ENCODE measurements at places on chromosomes 11 and 22. TPM values are rescaled to one million over a fixed set of nuclear protein-coding genes. Genes with fewer than 3 reads are reported as not detected.

The MS4A2 gene
- not detected for total RNA-seq

DNA sequence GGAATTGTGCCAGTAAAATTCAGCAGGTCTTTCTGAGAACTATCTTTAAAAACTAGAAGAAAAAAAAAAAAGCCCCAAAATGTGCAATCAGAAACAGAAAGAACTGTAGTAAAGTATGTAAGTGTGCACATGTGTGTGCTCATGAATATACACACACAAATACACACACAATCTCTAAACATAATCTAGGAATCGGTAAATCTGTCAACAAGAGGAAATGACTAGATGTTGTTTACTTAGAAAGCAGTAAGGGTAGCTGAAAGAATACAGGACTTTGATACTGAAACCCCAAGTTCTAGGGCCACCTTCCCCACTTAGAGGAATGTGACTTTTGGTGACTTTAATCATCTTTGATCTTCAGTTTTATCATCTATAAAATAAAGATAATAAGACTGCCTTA is 13.2 kb downstream of the UEVLD start:
- no peak for DNase-seq
- H3K4me3 ChIP-seq, result no peak overlapping the region
- H3K36me3 ChIP-seq, result peaks cover 26% of the 10 kb centered on the region
- no peaks in the 10 kb centered on the region for H3K27me3 ChIP-seq
- H3K4me1 ChIP-seq, result no peaks in the 10 kb centered on the region

DNA sequence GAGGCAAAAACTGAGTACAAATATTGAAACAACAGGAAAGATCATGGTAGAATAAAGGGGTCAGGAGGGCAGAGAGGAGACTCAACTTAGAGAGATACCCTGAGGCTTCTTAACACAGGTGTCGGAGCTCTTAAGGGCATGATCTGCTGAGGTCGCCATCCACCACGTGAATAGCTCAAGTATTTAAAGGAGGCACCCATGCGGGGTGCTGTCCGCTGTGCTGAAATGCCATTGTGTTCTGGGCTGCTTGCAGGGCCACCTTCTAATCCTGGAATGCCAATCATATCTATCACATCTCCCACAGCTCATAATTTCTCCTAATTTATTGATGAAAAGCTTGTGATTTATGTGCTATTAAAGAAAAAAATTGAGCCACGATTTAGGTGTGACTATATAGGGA is 90.2 kb downstream of the SEZ6L start:
- H3K36me3 ChIP-seq, result no peaks in the 10 kb centered on the region
- DNase-seq, result peak; percentile 43
- no peaks in the 10 kb centered on the region for H3K4me1 ChIP-seq
- no peaks in the 10 kb centered on the region for H3K27me3 ChIP-seq
- no peak overlapping the region for H3K4me3 ChIP-seq

The HTATIP2 gene
- 23.2 TPM for total RNA-seq

DNA sequence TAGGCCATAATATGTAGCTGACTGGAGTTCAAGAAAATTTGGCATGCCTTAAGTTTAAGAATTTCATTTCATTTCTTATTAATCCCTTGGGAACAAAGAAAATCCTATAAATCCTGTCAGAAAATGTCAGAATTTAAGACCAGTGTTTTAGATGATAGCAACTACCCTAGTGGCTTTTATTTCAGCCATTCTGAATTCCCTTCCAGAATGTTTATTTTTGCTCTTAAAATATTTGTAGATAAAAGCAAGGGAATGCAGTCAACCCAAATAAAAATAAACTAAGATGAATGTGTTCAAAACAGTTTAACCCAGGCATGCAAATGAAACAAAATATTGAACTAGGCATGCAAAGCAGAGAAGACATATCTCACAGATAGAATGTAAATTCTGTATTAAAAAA is 356.9 kb upstream of the LRRC4C start:
- DNase-seq, result no peak
- no peaks in the 10 kb centered on the region for H3K27me3 ChIP-seq
- no peak overlapping the region for H3K27ac ChIP-seq
- no peaks in the 10 kb centered on the region for H3K36me3 ChIP-seq

The COPB1 gene
- total RNA-seq, result 366 TPM

DNA sequence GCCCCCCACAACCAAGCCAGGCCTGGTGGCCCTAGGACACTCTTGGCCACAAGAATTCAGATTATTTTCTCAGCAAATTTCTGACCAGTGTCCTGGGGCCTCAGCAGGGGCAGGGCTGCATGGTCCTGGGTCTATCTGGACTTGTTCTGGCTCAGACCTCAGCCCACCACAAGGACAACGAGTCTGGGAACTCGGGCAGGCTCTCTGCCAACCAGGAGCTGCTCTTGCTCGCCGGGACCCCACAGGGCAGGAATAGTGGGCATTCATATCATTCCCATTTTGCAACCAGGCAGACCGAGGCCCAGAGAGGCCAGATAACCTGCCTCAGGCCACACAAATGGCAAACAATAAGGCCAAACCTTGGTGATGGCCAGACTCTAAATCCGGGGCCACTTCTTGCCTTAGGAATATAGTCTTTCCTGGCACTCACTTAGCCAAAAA is 75.4 kb upstream of the WNT7B start:
- peak overlapping the region; percentile 77 for H3K4me3 ChIP-seq
- peaks cover 51% of the 10 kb centered on the region for H3K4me1 ChIP-seq
- no peaks in the 10 kb centered on the region for H3K36me3 ChIP-seq
- no peaks in the 10 kb centered on the region for H3K27me3 ChIP-seq
- peak; percentile 37 for DNase-seq

The OLFML1 gene
- total RNA-seq, result not detected

DNA sequence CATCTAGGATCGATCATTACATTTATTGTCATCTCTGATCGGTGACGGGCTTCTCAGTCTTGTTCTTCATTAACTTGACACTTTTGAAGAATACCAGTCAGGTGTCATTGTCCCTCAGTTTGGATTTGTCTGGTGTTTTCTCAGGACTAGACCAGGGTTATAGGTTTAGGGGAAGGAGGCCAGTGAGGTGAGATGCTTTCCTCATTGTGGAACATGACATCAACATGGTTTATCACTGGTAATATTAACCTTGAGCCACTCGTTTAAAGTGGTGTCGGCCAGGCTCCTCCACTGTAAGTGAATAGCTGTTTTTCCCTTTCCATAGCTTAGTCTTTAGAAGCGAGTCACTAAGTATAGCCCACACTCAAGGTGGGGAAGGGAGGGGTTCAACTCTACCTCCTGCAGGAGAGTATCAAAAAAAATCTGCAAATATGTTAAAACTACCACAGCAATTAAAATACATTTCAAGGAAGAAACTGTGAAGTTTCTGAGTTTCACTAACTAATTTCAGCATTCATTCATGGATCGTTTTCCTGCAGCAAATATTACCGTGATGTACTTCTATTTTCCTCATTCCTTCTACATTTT is 42.0 kb downstream of the KCNQ1OT1 start:
- H3K27me3 ChIP-seq, result peaks cover 5% of the 10 kb centered on the region
- H3K36me3 ChIP-seq, result no peaks in the 10 kb centered on the region
- no peak for DNase-seq
- no peaks in the 10 kb centered on the region for H3K4me1 ChIP-seq

- no peaks in the 10 kb centered on the region for H3K27me3 ChIP-seq
- H3K36me3 ChIP-seq, result no peaks in the 10 kb centered on the region
- no peaks in the 10 kb centered on the region for H3K4me1 ChIP-seq
- H3K27ac ChIP-seq, result no peak overlapping the region
- H3K4me3 ChIP-seq, result no peak overlapping the region
Measured at GRCh38 chr11:58898106-58898505, 41.2 kb upstream of the GLYATL1 start.

- no peak overlapping the region for H3K27ac ChIP-seq
- no peaks in the 10 kb centered on the region for H3K4me1 ChIP-seq
- no peak for DNase-seq
- H3K36me3 ChIP-seq, result no peaks in the 10 kb centered on the region
Measured at GRCh38 chr11:119704849-119705248, 24.2 kb downstream of the NECTIN1 start.

The MS4A1 gene
- not detected for total RNA-seq

The TMEM25 gene
- total RNA-seq, result 4.2 TPM
